Kidney glomerular epithelial cell (primary cell): ENCODE measurements at places on chromosomes 4 and X.

DNA sequence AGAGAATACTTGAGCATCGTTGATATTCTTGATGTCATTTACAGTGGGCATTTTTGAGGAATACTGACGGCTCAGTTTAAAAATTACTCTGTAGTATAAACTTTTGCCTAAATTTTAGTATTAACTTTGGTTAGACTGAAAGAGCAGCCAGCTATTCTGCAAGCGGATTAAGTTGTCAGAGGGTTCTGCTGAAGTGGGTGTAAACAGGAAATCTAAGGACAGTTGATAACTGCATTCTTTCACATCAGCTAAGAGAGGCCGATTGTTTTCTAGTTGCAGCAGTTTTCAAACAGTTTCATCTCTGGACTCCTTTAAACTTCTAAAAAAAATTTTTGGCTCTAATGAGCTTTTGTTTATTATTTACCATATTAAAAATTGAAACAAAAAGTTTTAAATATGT lies 149.6 kb downstream of the RAPGEF2 start:
- DNase-seq, result no peak

DNA sequence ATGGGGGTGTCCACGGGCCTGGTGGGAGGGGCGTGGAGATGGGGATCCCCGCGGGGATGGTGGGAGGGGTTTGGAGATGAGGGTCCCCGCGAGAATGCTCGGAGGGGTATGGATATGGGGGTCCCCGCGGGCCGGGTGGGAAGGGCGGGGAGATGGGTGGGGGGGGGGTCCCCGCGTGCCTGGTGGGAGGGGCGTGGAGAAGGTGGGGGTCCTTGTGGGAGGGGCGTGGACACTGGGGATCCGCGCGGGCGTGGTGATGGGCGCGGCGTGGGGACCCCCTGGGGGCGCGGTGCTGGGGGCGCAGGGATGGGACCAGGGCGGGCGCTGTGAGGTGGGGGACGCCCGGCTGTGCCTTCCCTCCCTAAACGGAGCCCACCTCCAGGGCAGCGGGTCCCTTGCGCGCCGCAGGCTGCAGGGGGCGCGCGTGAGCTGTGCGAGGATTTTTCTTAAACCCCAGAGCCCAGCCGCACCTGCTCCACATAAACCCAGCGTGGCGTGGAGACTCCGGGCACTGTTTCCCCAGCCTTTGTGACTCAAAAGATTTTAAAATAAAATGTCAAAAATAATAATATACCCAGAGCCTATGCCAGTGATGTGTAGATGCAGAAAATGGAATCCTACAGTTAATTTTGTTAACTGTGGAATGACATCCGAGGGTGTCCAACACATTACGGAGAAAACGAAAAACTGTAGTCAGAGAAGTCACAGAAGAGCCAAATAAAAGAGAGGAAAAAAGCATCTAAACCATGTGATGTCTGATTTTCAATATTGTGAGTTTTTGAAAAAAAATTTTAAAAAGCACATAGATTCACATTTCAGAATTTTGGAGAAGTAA lies 1.5 kb upstream of the ASMTL start:
- no peak for DNase-seq

- DNase-seq, result no peak
Measured at GRCh38 chr4:6724421-6725111, 8.6 kb downstream of the BLOC1S4 start.

DNA sequence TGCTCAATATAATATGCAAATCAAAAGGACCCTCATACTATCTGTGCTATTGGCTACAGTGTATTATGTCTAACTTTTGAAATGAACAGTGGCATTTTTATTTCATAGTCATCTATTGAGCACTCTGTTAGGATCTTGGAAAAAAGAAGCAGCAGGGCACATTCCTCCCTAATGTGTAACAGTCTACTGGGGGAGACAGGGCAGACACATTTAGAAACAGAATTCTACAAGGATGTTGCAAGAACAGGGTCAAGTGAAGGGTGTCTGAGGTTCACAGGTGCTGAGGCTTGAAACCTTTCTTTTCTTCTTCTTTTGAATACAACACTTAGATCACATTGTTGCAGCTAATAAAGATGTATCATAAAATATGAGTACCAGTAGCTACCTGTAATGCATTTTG lies 129.7 kb upstream of the SLC4A4 start:
- peak; percentile 74 for DNase-seq

DNA sequence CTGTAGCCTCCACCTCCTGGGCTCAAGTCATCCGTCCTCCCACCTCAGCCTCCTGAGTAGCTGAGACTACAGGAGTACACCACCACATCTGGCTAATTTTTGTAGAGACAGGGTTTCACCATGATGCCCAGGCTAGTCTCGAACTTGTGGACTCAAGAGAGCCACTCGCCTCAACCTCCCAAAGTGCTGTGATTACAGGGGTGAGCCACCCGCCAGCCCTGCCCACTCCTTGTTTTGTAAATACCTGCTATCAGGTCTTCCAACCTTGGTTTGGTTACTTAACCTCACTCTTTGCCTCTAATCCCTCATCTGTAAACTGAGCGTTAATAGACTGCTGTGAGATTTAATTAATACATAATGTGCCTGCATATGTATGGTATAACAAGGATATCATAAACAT lies 803 bp downstream of the CNGA1 start:
- no peak for DNase-seq

DNA sequence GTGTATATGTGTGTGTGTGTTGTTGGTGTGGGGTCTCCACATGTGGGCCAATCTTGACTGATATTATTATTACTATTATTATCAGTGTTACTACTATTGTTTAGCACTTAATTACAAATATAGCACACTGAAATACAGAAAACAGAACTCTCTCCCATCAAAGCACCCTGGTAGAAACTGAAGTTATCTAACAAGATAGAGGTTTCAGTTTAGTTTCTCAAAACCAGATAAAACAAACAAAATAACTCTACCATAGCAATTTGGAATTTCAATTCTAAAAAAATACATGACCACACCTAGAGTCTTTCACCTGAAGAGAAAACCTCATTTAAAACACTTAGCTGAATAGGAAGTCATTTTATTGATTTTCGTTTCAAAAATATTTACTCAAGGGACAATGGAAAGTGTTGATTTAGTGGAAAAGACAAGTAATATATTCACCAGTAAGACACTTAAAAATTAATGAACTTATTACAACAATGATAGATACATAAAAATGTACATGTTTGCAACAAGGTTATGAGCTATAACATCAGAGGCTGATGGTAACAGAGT lies 252.3 kb downstream of the PDHA2 start:
- no peak for DNase-seq

- no peak for DNase-seq
Measured at GRCh38 chr4:133137571-133137970, 11.5 kb upstream of the PCDH10 start.

- DNase-seq, result no peak
Measured at GRCh38 chr4:8818063-8818881, 53.4 kb downstream of the HMX1 start.

DNA sequence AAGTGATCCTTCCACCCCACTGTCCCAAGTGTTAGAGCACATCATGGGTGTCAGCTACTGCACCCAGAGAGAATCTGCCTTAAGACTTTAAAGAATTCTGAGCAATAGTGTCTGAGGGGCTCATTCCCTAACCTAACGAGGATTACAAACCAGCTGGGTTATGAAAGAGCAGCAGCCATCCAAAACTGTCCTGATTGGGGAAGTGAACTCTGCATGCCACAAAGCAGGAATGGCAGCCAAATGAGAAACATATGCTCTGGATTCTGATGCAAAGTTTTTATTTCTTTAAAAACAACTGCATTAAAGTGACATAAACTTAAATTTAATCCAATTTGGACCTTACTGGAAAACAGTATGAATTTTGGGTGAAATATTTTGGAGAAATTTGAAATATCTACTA lies 103.2 kb downstream of the ANXA3 start:
- DNase-seq, result no peak

- DNase-seq, result no peak
Measured at GRCh38 chr4:37040816-37041215, 203.7 kb upstream of the NWD2 start.

GRCh38 chr4:156969101-156969500 lies 2.5 kb downstream of the PDGFC start:
- no peak for DNase-seq

DNA sequence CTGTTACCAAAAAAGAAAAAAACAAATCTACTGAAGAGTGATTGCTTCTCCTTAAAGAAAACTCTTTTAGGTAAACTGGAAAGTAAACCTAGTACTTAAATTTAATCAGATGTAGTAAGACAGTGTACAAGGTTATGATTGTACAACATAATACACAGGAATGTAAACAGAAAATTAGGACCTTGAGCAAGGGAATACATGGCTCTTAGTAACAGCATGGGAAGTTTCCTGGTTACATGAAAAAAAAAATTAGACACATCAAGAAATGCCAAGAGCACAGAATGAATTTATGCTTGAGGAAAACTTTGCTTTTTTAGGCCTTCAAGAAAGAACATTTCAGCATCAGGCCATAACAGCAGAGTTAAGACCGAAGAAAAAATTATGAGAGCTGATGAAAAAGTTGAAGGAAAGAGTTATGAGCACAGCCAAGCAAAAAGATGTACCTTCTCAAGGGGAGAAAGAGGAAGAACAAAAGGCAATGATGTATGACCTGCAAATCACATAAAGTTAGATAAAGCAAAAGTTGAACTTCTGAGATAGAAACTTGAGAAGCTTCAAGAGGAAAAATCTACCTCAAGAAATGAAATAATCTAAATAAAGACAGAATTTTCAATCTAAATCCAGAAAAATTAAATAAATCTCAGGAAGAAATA lies 311.6 kb downstream of the GALNTL6 start:
- DNase-seq, result no peak

GRCh38 chr4:3513807-3514206 lies 18.4 kb downstream of the LRPAP1 start:
- no peak for DNase-seq

- DNase-seq, result no peak
Measured at GRCh38 chrX:46236411-46236810, 308.8 kb downstream of the ZNF674 start.

- no peak for DNase-seq
Measured at GRCh38 chrX:153448556-153449367, 2.9 kb upstream of the TREX2 start.

GRCh38 chr4:76458297-76458696 lies 23.3 kb downstream of the SHROOM3 start:
- DNase-seq, result no peak

GRCh38 chrX:41703574-41704029 lies 14.8 kb downstream of the GPR34 start:
- no peak for DNase-seq

DNA sequence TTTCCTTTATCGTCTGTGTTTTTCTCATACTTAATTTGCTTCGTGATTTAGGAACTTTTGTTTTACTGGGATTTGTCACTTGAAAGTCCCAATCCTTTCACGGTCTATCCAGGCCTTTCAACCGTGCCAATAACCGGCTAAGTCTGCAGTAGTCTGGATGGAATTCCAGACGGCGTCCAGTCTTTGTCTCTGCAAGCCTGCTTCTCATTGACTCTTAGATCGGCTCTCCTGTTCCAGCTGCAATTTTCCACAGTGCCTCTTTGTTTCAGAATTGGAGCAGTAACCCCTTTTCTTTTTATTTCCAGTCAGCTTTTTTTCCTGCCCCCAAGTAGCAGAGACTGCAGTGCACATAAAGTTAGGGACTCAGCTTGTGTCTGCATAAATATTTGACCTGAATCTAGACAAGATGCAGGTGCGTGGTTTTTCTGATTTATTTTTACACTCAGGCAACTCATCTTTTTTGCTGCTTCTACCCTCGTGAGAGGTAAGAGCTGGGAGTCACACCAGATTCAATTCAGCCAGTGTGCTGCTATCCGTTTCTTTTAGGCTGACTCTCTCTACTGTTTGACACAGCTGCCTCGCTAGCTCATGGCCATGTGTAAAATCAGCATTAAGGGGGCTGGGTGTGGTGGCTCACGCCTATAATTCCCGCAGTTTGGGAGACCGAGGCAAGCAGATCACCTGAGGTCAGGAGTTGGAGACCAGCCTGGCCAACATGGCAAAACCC lies 37.4 kb upstream of the DHRSX start:
- DNase-seq, result no peak

DNA sequence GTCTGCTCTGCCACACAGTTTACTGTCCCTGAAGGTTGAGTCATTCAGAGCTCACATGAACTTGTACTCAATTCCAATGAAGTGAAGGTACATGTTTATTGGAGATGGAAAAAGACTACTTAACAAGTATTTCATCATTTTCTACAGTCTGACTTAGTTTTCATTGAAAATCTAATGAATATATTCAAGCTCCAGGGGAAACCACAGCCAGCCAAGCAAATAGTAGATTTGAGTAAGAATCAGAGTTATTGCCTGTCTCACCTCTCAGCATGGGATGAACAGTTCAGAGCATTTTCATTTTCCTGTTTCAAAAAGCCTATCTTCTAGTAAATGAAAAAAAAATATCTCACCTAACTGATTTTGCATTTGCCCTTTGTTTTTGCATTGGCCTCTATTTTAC lies 1249.4 kb upstream of the DIAPH2 start:
- no peak for DNase-seq

DNA sequence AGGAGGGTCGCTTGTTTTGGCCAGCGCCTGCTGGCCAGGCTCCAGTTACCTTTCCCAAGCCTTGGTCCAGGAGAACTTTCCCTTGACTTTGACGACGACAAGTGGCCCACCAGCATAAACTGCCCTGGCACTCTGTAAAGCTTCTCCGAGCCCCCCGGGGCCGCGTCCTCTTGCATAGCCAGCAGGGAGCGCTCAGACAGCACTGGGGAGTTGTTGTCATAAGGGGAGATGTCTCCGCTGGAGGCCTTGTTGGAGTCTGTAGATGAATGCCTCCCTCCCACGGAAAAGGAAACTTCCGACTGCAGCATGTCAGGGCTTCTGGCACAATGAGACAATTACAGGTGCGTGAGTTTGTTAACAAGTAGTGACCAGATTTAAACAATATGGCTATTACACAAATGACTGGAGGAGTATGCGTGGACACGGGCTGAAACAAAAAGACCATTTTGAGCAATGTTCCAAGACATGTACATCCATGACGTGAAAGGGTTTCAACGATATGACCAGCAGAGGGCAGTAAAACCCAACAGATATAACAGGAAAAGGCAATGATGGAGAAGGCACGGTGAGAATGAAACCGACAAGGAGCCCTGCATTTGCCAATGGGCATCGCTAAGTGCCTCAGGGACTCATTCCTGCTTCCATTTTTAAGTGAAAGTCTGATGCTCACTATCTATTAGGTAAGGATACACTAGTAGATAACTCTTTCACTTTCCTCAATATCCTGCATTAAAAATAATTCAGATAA lies 33.0 kb downstream of the HCCS start:
- peak; percentile 58 for DNase-seq

- DNase-seq, result no peak
Measured at GRCh38 chr4:85756938-85757337, 282.0 kb downstream of the ARHGAP24 start.

GRCh38 chrX:130079824-130080406 lies 30.4 kb downstream of the ELF4 start:
- DNase-seq, result peak; percentile 41

GRCh38 chrX:149715468-149715867 lies 3.6 kb downstream of the MAGEA11 start:
- DNase-seq, result no peak

DNA sequence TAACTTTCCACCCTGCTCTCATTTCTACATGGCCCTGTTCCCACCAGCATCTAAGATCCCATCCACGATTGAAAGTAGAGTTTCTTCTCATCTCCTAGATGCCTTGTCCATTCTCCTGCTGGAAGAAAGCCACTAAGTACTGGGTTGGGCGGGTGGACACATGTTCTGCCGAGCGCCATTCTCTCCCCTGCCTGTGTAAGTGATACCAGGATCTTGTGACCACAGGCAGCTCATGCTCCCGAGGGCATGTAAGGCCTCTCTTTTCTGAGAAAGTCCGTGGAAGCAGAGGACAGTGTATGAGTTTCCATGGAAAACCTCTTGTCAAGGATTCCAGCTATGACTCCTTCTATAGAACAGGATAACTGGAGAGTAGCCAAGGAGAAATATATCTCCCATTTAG lies 3.3 kb upstream of the SLC25A4 start:
- DNase-seq, result no peak
